AG20443 (cell line): ENCODE measurements at places on chromosomes 12 and 14.

- peak; percentile 97 for DNase-seq
Observed at GRCh38 chr12:121443193-121443870, 43.4 kb downstream of the RNF34 start.

GRCh38 chr12:122730215-122731014 is at the start of gene HCAR1:
Gene HCAR1 (minus strand): TSS chr12:122730844. CDS start chr12:122730339, 505 bp downstream.
- DNase-seq, result no peak

DNA sequence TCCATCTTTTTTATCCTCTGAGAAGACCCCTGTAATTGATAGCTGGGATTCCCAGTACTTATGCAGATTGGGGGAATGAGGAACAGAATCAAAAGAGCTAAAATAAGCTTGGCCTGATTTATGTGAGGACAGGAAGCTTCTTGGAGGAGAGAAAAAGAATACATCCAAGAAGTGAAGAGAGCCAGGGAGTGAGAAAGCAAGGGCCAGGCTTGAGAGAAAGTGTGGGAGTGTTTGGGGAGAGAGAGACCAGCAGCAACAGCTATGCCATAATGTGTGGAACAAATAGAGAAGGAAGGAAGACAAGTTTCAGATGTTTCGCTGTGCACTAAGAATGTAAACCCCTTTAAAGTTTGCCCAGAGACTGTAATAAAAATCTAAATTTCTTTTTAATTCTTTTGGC is 4.0 kb upstream of the CCDC184 start:
- DNase-seq, result no peak

GRCh38 chr12:110004598-110004997 is 5.4 kb downstream of the ANKRD13A start:
- no peak for DNase-seq

DNA sequence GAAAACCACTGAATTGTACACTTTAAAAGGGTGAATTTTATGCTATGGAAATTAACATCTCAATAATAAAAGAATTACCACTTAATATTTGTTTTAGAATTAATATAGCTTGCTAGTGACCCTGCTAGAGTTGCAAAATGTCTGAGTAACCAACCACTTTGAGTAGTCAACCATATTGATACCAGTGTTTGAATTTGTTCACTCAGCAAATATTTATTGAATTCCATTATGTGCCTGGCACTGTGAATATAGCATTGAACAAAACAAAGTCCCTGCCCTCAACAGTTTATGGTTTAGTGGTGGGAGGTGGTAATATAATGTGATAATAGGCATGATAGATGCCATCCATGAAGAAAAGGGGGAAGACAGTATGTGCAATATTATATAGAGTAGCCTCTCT is 4.6 kb downstream of the SNRPF start:
- no peak for DNase-seq

DNA sequence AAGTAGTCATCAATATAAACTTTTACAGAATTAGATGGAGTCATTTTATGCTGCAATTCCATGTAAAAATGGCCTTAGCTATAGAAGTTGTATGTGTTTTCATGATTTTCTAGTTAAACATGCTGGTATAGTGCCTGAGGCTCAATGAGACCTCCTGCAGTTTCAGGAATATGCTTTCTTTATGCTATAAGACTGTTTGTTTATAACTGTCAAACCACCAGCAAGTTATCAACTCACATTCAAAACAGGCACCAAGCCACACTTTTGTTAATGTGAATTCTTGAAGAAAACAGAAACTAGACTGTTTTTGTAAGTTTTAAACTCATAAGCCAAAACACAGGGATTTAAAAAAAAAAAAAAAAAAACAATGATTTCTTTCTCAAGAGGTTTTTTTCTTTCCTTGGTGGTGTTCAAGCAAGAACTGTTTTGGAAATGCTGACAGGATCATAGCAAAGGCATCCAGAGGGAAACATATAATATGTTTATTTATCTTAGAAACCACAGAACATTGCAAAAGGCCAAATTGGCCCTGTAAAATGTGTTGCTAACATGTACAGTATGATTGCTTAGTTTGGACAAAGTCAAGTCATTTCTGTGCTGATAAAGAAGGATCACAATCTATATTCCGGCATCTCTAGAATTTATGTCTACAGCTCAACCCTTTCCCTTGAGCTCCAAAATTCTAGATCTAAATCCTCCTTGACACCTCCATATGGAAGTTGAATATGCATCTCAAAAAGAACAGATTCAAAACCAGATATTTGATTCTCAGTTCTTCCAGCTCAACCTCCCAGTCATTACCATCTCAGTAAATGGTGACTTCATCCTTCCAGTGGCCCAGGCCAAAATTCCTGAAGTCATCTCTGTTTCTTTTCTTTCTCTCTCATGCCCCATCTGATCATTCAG is 29.0 kb upstream of the LUM start:
- peak; percentile 63 for DNase-seq

GRCh38 chr12:43893670-43894069 is 57.8 kb downstream of the TMEM117 start:
- peak; percentile 16 for DNase-seq

DNA sequence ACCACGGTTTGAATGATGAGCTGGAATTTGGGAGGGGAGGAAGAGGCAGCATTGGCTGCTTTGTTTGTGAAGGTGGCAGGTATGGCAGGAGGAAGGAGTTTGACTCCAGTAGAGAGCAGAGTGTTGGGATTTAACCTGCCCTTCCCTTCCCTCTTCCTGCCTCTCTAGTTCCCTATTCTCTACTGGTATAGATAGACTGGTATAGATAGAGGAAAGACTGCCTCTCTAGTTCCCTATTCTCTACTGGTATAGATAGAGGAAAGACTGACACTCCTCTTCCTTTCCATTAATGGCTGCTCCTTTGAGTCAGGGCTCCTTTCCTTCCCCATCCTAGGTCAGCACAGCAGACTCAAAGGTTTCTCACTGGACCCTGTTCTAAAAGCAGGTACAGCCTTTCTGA is 8.4 kb upstream of the SYCP3 start:
- DNase-seq, result no peak

- DNase-seq, result no peak
Observed at GRCh38 chr14:73576391-73576790, 7.4 kb downstream of the ACOT2 start.

DNA sequence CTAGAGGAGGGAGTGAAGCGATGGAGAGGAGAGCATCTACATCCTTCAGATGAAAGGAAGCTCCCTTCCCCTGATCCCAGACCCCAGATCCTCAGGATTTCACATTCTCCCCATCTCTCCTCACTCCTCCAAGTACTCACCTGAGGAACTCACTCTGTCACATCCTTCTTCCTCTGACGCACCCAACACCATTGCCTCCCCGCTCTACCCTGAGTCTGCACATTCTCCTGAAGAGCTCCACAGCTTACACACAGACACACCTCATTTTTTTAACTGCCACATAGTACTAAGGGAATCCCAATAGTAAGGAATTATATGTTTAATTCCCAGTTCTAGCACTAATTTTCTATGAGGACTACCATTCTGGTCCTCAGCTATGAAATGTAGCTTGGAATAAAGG is 16.3 kb upstream of the METTL17 start:
- DNase-seq, result no peak

GRCh38 chr14:39169541-39169900 is 612 bp downstream of the TRAPPC6B start:
- peak; percentile 24 for DNase-seq

DNA sequence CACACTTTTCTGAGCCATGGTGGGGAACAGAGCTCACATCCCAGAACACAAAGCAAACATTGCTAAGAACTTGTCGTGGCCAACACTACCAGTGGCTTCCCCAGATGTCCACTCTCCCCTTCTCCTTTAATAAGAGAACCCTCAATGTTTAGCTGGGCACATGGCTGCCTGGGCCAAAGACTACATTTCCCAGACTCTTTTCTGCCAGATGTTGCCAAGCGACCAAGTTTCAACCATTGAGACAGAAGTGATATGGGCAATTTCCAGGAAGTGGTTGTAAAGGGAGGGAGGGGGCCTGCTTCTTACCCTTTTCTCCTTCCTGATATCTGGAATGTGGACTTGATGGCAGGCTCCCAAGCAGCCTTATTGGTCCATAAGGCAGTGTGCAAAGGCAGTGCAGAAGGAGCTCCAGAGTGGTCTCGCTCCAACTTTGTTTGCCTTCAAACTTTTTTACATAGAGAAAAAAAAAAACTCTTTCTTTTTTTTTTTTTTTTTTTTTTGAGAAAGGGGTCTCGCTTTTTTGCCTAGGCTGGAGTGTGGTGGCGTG is 24.9 kb upstream of the JDP2 start:
- DNase-seq, result no peak
